ENCODE measurements at places on chromosomes 2 and 18.

DNA sequence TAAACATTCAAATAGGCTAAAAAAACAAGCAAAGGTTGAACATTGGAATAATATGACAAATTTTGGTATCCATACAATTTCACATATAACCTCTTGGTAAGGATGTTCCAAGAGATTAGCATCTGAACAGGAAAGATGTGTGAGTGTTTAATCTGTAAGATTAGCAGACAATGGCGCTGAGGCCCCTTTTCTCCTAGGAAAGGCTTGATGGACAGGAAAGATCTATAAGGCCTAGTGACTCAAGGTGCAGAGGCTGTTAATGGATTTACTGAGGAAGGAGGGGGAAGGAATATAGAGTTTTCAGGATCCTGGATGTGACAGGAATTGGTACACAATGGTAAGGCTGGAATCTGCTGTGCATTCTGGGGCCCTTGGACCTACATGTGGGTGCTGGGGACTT, 48.1 kb upstream of the SMAD2 start:
- no peak for DNase-seq

GRCh38 chr2:183093857-183094657, 15.5 kb downstream of the DUSP19 start:
- no peak for DNase-seq

DNA sequence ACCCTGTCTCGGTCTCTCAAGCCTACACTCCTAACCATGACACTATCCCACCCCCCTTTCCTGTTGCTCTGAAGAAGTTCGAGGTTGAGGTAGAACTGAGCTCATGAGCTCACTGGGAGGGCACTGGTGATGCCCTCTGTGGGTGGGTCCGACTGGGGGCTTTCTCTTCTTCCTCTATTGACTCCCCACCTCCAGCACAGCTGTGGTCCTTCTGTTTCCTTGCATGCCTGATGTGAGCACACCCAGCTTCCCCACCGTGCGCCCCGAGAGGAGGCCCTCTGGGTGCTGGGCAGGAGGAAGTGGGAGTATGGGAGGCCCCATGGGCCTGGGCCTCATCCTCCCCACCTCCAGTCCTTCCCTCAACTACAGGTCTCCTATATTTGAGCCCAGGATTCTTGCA, 20.9 kb downstream of the SPEG start:
- no peak for DNase-seq

DNA sequence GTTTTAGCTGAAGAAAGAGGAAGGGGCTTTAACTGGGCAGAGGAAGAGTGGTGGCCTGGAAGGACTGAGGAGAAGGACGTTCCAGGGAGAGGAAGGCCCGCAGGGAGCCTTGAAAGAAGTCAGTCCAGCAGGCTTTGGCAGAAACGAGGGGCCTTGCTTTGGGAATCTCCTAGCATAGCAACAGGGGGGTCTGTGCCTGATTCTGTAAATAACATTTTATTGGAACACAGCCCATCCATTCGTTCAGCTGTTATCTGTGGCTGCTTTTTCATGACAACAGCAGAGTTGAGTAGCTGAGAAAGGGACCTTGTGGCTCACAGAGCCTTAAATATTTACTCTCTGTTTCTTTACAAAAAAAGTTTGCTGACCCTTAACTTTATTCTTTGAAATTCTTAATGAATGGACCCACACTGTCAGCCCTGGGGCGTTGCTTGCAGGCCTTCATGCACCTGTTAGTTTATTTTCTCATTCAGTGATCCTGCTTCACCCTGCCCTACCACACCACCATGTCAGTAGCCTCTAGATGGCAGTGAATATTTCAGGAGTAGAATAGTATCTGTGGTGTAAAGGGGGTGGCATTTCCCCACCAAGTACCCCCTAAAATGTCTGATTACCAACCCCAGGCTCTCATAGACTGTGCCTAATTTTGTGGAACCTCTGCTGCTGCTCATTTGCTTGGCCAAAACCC, 61.0 kb downstream of the MGAT5 start:
- DNase-seq = no peak

GRCh38 chr2:190649798-190650390, 1.0 kb downstream of the NAB1 start:
- DNase-seq = no peak

GRCh38 chr18:48923746-48924629, 26.8 kb downstream of the SMAD7 start:
- DNase-seq = no peak

- no peak for DNase-seq
Observed at GRCh38 chr2:108347786-108348185, 30.0 kb upstream of the SULT1C4 start.

DNA sequence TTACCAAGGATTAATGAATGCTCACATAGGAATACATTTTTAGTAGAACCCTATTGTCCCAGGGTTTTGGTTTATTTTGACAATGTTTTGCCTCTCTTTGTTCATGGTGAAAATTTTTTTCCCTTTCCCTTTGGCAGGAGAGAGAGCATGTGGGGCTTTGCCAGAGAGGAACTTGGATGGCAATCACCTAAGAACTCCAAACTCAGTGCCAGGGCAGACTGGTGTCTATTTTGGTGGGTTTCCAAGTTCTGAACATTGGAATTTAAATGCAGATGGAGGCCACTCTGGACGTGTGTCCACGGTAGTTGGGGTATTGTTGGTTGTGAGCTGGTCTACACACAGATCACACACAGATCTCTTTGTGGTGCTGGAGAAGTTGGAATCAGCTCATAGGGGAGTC, 2091.1 kb upstream of the PIK3C3 start:
- no peak for DNase-seq

GRCh38 chr2:210687786-210688470, 131.5 kb downstream of the CPS1 start:
- no peak for DNase-seq

DNA sequence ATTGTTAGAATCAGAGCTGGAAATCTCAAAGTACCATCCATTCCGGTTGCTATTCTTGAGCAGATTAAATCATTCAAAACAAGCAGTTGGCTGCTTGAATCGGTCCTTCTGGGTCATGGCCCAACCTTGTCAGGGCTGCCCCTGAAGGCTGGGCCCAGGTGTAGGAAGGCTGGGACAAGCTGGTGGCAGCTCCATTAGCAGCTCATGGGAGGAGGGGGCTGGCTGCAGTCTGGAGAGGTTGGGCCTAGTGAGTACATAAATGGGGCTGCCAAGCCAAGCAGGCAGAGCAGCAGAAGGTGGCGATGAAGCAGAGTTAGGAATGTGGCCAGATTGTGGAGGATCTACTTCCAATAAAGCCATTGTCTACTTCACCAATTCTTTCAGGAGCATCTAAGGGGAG, 81.4 kb downstream of the ADCYAP1 start:
- peak; percentile 23 for DNase-seq

DNA sequence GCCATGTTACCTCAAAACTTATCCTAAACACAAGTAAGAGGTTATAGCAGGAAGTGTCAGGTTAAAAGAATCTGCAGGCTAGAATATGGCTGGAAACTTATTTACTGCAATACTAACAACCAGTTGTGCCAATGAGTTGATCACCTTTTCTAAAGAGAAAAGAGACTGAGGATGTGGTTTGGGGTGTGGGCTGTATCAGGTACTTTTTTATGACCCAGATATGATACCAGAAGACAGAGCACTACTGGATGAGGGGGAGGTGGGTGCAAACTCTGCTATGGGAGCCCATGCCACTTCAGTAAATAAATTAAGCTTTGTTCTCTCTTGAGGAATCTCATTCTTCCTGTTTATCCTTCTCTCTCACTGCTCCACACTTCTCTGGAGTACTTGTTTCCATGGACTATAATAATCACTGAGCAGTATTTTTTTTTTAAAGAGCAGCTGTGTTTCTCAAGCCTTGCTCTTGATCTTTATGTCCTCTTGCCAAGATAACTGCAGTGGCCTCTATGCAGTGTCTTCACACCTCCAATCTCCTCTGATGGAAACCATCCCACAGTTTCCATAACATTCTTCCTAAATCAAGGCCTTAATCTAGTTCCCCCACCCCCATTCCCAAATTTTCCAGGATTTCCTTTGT, 51.2 kb upstream of the NOSTRIN start:
- DNase-seq = no peak

- no peak for DNase-seq
Observed at GRCh38 chr18:61575419-61575818, 242.2 kb downstream of the CDH20 start.

GRCh38 chr2:19944205-19944845, 42.5 kb upstream of the TTC32 start:
- DNase-seq = no peak

GRCh38 chr2:119668546-119668945, 10.5 kb upstream of the TMEM177 start:
- DNase-seq = no peak

- DNase-seq = no peak
Observed at GRCh38 chr2:69001879-69002278, 11.1 kb upstream of the ANTXR1 start.

Measured in upper lobe of left lung (tissue), 6 donors.